B cell (primary cell): ENCODE measurements at places on chromosomes 12 and 14. TPM values are rescaled to one million over a fixed set of nuclear protein-coding genes. Genes with fewer than 3 reads are reported as not detected.

Gene PABPN1
- 280 and 293 TPM in 2 replicates for total RNA-seq

Gene MMP19
- total RNA-seq: 0.12 and 0.42 TPM in 2 replicates

Gene C1RL
- total RNA-seq: 24.9 and 28.9 TPM in 2 replicates

Gene PLXNC1
- total RNA-seq: 33.6 and 35.2 TPM in 2 replicates

DNA sequence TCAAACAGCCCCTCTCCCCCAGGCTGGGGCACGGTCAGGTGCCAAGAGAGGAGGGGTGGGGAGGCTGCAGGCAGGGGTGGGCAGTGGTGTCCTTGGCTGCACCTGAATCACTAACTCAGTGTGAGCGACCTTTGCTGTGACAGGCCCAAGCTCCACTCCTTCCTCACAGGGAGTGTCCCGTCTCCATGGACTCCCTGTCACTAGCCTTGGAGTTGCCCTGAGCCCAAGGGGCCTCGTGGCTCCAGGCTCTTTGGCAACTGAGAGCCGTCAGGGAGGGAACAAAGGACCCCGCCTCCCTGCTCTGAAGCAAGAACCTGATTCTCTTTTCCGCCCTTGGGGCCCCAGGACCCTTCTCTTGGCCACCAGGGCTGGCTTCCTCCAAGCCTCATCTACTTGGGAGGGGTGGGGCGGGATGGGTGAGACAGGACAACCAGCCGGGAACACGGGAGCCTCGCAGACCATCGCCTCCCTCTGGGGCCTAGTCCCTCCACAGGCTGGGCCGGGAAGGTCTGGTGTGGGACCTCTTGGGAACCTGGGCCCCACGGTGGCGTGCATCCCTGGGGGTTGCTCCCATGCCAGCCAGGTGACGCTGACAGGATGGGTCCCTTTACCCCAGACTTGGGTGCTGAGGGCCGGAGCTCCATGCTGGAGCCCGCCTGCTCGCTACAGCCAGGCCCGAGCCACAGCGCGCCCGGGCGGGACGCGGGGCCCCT, 935 bp upstream of the ADSS1 start:
- peaks cover 6% of the 10 kb centered on the region for H3K27me3 ChIP-seq
- H3K4me1 ChIP-seq: peaks cover 6% of the 10 kb centered on the region
- peak overlapping the region; percentile 60 for H3K4me3 ChIP-seq
- no peak overlapping the region for H3K27ac ChIP-seq
- no peak for DNase-seq

GRCh38 chr12:132423251-132423819, 66.6 kb upstream of the FBRSL1 start:
- no peak overlapping the region for H3K4me3 ChIP-seq
- no peak overlapping the region for H3K27ac ChIP-seq
- H3K27me3 ChIP-seq: no peaks in the 10 kb centered on the region
- no peaks in the 10 kb centered on the region for H3K36me3 ChIP-seq
- H3K4me1 ChIP-seq: peaks cover 4% of the 10 kb centered on the region

- no peak for DNase-seq
- H3K4me3 ChIP-seq: no peak overlapping the region
- H3K4me1 ChIP-seq: no peaks in the 10 kb centered on the region
- H3K27me3 ChIP-seq: no peaks in the 10 kb centered on the region
These were observed 41.4 kb upstream of the SCN8A start for GRCh38 chr12:51549637-51550036.

DNA sequence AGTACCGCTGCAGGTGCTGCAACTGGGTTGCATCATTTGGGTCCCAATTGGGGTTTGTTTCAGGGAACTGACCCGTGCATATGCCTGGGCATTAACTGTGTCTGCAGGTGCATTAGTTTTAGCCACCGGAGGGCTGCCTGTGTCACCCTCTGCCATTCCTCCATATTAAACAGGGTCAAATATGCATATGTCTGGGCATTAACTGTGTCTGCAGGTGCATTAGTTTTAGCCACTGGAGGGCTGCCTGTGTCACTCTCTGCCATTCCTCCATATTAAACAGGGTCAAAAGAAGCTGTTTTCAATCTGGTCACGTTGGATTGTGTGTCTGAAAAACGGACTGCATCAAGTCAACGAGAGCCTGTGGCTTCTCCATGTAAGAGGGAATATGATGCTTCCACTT, 1317.0 kb downstream of the TMEM121 start:
- no peaks in the 10 kb centered on the region for H3K36me3 ChIP-seq
- H3K27ac ChIP-seq: peak overlapping the region; percentile 95
- H3K27me3 ChIP-seq: no peaks in the 10 kb centered on the region
- DNase-seq: peak; percentile 40
- H3K4me1 ChIP-seq: peaks cover 35% of the 10 kb centered on the region

DNA sequence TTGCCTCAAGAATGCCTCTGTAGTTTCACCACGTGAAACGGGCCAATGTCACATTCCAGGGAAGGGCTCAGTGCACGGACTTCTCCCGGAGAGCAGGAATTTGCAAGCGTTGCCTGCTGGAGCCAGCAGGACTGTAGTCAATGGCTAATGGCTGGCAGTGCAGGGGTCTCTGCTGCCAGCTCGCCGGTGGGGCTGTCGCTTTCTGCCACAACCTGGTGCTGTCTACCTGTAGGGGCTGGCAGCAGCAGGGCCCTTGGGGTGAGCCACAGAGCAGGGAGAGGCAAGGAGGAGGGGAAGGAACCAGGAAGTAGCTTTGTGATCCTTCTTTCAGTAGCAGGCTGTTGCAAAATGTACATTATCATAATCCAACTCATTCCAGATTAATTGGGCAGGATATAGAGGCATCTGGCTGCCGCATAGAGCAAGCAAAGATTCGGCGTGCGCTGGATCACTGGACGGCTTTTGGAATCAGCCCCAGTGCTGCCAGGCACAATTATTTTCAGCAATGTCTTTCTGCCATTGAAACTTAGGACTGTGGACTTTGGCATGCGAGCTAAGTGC, 114.1 kb downstream of the PAPOLA start:
- no peaks in the 10 kb centered on the region for H3K36me3 ChIP-seq
- no peak overlapping the region for H3K27ac ChIP-seq
- no peaks in the 10 kb centered on the region for H3K4me1 ChIP-seq
- H3K27me3 ChIP-seq: peaks cover 4% of the 10 kb centered on the region

- DNase-seq: no peak
- no peaks in the 10 kb centered on the region for H3K27me3 ChIP-seq
- peaks cover 16% of the 10 kb centered on the region for H3K36me3 ChIP-seq
- no peak overlapping the region for H3K4me3 ChIP-seq
- no peaks in the 10 kb centered on the region for H3K4me1 ChIP-seq
These were observed 24.3 kb downstream of the ANAPC7 start for GRCh38 chr12:110379197-110379596.

- peaks cover 16% of the 10 kb centered on the region for H3K4me1 ChIP-seq
- no peaks in the 10 kb centered on the region for H3K36me3 ChIP-seq
- H3K27me3 ChIP-seq: no peaks in the 10 kb centered on the region
- no peak overlapping the region for H3K27ac ChIP-seq
- no peak for DNase-seq
These were observed 29.8 kb downstream of the RASAL1 start for GRCh38 chr12:113105606-113106271.

- no peaks in the 10 kb centered on the region for H3K27me3 ChIP-seq
- no peak for DNase-seq
- H3K4me1 ChIP-seq: no peaks in the 10 kb centered on the region
- H3K4me3 ChIP-seq: no peak overlapping the region
These were observed 76.2 kb upstream of the DYNC1H1 start for GRCh38 chr14:101888182-101888581.

- no peaks in the 10 kb centered on the region for H3K36me3 ChIP-seq
- DNase-seq: no peak
- H3K27ac ChIP-seq: no peak overlapping the region
- no peaks in the 10 kb centered on the region for H3K27me3 ChIP-seq
- no peak overlapping the region for H3K4me3 ChIP-seq
These were observed 108.6 kb downstream of the EGLN3 start for GRCh38 chr14:33842299-33842698.

DNA sequence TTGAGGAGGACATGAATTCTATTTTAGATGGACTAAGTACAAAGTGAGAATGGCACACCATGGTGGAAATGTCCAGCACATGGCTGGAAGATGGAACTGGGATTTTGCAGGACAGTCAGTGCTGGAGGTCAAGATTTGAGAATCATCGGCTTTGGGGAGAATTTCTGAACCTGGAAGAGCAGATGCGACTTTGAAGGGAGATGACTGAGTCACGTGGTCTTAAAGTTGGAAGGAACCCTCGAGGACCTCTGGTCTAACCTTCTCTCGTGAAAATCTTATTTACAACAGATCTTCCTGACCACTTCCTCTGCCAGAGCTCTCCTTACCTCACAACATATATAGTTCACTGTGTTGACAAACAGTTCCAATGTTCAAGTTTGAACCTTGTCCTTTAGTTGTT, 415.4 kb downstream of the ATP23 start:
- H3K27ac ChIP-seq: no peak overlapping the region
- no peak for DNase-seq
- no peak overlapping the region for H3K4me3 ChIP-seq
- no peaks in the 10 kb centered on the region for H3K4me1 ChIP-seq
- H3K36me3 ChIP-seq: no peaks in the 10 kb centered on the region

- H3K4me1 ChIP-seq: no peaks in the 10 kb centered on the region
- H3K4me3 ChIP-seq: no peak overlapping the region
- no peak for DNase-seq
- no peak overlapping the region for H3K27ac ChIP-seq
These were observed 75.9 kb downstream of the IFT81 start for GRCh38 chr12:110200124-110200417.
